ENCODE measurements at places on chromosomes 4 and X.

DNA sequence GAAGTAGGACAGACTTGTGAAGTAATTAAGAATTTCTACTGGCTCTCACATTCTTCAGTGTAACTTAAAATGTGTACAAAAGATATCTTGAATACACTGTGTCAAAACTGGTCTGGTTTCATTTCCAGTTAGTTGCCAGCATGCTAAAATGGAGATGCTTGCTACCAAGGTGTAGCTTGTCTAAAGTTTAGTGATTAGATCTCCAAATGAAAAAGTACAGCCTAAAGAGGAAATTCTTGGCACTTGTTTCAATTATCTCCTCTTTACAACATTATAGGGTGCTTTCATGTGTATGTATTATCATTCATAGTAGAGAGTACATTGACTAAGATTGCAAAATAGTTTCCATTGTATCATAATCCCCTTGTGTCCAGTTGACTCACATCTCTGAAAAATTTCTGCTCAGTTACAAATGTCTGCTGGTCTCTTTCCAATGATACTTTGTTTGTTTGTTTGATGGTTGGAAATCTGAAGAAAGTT, 97.3 kb upstream of the SPRY1 start:
- DNase-seq = no peak

DNA sequence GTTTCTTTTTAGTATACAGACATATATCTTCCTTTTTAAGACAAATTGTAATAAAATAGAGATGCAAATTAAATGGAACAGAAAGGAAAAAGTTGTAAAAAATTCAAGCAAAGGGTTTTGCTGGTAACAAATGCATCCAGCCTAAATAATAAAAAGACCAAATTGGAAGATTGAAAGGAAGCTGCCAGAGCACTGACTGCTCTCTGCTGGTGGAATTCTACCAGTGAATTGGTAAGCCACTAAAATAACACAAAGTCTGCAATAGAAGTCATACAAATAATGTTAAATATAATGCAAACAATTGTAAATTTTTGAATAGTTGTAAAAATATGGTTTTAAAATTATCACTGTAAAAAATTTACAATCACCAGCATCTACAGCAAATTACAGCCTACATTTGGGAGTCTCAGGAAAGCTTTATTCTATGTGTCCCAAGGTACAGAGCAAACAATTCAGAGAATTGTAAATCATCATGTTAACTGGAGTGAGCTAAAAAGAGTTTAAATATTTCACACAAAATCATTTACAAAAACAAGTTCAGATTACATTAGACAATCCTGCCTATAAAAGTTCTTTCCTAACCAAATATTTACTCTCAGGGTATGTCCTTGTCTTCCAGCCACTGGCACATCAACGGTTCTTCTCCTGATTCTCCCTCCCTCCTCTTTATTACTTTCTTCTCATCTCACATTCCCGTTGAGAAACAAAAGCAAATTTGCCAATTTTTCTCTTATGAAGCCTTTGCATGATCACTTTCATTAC, 1322.5 kb downstream of the PCDH7 start:
- no peak for DNase-seq

DNA sequence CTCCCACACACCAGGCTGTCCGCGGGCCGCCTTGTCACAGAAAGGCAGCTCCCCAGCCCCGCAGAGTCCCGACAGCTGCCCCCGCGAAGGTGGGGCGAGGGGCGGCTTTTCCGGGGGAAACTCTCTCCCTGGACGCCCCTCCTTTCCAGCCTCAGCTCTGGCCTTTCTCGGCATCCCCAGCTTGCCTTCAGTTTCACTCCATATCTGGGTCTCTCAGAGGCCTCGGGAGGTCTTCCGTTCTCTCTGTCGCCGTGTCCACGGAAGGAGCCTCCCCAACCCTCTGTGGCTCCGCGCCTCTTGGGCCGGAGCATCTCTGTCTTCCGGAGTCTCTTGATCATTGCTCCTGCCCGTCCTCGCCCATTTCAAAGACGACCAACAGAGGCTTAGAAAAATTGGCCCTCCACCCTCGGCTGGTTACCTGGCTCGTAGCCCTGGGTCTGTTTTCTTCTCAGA, 6.1 kb upstream of the MSX1 start:
- DNase-seq = peak; percentile 24

- no peak for DNase-seq
These were observed 3.1 kb upstream of the NR3C2 start for GRCh38 chr4:148445071-148445859.

DNA sequence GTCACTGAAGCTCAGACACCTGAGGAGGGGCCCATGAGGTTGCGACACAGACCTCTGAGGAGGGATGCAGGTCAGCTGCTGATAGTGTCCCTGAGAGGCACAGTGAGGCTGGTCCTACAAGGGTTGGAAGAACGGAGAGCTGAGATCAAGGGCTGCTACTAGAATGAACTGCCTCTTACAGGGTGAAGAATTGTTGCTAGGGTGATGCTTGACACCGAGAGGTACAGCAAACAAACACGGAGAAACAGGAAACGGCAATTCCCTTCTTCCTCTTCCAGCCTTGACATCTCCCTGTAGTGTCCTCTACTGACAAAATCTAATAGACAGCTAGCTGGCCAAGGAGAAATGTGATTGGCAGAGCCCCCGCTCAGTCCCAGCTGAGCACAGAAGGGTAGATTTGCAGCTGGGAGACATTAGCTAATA, 11.8 kb upstream of the HPGDS start:
- DNase-seq = no peak

- DNase-seq = no peak
These were observed 221.2 kb downstream of the GRIA3 start for GRCh38 chrX:123405231-123405630.

DNA sequence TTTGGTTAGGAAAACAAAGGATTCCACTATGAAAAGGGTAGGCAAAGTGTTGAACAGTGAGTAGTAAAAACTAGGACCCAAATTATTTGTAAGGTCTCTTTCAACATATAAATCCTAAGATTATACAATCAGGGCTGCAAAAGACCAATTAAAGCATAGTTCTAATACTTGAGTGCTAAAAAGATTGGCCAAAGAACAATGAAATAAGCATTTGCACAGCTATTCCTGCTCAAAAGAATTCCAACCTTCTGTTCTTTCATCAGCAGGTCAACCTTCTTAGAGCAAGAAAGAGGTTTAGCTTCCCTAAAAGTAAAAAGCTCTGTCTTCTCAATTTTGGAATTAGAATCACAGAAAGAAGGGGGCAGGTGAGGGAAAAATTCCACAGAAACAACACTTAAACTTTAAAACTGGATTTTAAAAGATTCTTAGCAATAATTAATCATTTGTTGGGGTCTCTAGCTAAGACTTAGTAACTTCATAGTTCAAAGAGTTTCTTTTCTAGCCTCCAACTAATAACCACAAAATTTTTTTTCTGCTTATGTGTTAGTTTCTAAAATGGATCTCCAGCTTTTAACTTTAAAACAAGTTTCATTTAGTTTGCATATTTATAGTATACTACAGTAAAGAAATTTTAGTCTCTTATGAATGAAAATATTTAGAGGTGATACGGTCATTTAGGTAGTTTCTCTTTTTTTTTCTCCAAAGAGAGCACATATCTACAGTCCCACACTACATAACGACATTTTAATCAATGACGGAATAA, 16.3 kb downstream of the TSPAN5 start:
- DNase-seq = no peak

GRCh38 chrX:130340271-130340670, 552 bp downstream of the SLC25A14 start:
- DNase-seq = no peak

DNA sequence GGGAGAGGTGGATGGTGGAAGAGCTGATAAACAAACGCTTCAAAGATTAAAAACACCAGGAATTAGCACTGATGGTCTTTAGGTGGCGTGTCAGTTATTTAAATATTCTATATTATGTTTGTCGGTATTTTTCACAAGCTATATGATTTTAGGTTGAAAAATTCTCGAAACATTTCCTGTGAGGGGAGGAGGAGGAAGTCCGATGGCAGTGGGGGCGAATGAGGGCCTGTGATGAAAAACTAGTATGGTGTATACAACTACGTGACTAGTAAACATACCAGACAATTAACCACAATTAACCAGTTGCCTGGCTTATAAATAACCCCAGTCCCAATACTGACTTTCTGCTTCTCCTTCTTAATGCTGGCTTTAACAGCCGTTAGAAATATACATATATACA, 595 bp upstream of the NAP1L2 start:
- DNase-seq = no peak

DNA sequence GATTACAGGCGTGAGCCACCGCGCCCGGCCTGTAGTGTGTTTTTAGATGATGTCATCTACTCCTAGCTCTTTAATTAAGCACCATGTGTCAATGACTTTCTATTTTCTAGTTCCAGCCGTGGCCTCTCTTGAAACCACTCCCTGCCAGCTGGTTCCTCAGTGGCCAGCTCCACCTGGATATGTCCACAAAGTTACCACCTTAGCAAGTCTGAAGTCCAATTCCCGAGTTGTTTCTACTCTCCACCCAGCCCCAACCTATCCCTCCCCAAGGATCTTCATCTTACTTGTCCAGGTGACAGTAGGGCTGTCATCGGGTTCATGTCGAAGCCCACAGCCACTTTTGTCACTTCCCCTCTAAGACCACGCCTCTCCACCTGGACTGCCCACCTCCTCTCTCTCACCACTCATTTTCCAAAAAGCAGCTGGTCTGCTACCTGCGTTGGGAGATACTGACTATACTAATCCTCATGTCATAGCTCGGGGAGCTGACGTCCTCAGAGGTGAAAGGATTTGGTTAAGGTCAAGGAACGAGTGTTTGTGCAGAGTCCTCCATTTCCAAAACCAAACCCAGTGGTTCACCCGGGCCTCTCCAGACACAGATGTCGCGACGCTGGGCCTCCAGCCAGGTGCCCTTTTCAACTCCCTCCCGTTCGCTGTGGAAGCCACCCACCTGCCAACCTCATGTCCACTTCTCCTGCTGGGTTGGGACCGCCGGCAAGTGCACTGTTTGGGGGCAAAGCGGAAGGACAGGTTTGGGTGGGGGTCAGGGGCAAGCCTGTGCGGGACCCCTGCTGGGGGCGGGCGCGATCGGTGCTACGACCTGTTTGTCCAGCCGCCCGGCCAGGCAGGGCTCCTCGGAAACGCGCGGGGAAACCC, 704 bp downstream of the FAM3A start:
- no peak for DNase-seq

GRCh38 chrX:12973561-12974304, 1.2 kb upstream of the TMSB4X start:
- DNase-seq = no peak

- DNase-seq = no peak
These were observed 8.4 kb upstream of the APLN start for GRCh38 chrX:129663171-129663570.
